Renal cortex interstitium (tissue), 15 donors: ENCODE measurements at places on chromosomes 13 and 19.

DNA sequence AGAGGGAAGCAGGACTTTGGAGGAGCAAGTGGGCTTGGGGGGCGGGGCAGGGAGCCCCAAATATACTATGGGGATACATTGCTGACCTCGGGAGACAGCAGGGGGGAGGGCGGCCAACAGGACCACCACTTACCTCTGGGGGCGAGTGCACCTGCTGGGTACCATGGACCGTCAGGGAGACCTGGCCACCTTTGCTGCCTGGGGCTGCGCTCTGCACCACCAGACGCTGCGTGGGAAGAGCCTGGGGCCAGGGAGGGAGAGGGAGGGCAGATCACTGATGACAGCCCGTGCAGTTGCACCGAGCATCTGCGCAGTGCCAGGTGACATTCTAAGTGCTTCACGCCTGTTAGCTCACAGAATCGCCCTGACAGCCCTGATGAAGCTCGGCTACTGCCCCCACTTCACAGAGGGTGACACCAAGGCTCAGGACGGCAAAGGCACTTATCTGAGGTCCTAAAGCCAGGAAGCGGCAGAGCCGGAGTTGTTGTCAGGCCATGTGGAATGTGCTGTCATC is 24.1 kb downstream of the RFX1 start:
- no peak for DNase-seq

GRCh38 chr13:46552303-46552682 is 677 bp upstream of the LRCH1 start:
- no peak for DNase-seq

GRCh38 chr13:110397436-110398115 is 90.5 kb downstream of the COL4A2 start:
- DNase-seq = no peak

DNA sequence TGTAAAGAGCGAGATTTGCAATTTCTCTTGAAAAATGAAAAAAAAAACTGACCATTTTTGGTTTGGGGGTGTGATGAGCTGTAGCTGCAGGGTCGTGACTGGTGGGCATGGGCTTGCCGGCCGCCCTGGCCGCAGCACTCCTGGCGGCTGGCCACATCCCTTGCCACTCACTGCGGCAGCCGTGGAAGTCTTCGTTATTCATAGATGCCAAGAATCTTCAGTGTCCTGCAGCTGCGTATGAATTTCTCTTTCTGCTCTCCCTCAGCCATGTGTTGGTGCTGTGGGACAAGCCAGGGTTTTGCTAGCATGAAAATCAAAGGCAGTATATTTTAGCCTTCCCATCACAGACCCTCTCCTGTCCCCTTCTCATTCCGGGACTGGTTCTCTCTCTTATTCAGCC is 151.7 kb upstream of the TSHZ3 start:
- DNase-seq = no peak
